B cell (primary cell): ENCODE measurements at places on chromosomes 4 and X. TPM values are rescaled to one million over a fixed set of nuclear protein-coding genes. Genes with fewer than 3 reads are reported as not detected.

NSUN7 gene
- total RNA-seq: 29.8 and 33.1 TPM in 2 replicates

TLL1 gene
- not detected in 2 replicates for total RNA-seq

MAGEC1 gene
- not detected in 2 replicates for total RNA-seq

TRIM60 gene
- total RNA-seq: not detected in 2 replicates

MAGEB10 gene
- total RNA-seq: not detected in 2 replicates

IL21 gene
- total RNA-seq: not detected in 2 replicates

TRO gene
- total RNA-seq: 1.5 and 5.8 TPM in 2 replicates

OPHN1 gene
- total RNA-seq: 0.15 and 0.17 TPM in 2 replicates

NLRP2B gene
- not detected in 2 replicates for total RNA-seq

CLDN22 gene
- not detected in 2 replicates for total RNA-seq

RNF128 gene
- total RNA-seq: not detected in 2 replicates

ZNF157 gene
- total RNA-seq: 0.99 and 1.1 TPM in 2 replicates

NKX3-2 gene
- total RNA-seq: not detected in 2 replicates

SPANXA2 gene
- not detected in 2 replicates for total RNA-seq

TEX13D gene
- total RNA-seq: not detected in 2 replicates

ADGRG4 gene
- not detected in 2 replicates for total RNA-seq

LRIT3 gene
- 0.32 TPM in 2 replicates for total RNA-seq

TADA2B gene
- 38.5 and 41.5 TPM in 2 replicates for total RNA-seq

TKTL2 gene
- 0.15 and 0.27 TPM in 2 replicates for total RNA-seq
